ENCODE measurements at places on chromosomes 2 and 18. TPM values are rescaled to one million over a fixed set of nuclear protein-coding genes. Genes with fewer than 3 reads are reported as not detected.

DNA sequence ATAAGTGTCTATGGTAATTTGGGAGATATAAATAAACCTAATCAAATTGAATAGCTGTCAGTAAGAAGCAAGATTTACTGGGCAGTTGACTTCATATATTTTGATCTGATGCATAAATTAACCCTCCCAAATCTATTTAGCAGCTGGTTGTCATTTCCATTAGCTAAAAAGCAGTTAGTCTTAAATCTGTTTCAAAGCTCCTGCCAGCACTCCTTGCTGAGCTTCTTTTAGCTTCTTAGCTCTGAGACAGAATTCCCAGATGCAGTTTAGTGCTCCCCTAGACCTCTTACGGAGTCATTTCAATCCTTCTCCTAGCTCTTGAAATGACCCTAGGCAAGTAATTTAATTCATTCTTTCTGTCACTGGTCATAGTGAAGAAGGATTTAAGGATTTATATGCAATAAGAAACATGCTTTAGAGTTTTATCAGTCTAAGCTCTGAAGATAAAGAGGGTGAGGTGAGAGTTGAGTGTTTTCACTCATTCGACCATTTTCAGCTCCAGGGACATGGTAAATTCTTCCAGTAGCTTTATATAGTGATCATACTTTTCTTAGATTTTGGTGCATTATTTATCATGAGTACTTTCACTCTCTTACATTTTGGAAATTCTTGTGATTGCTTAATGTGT is 98.9 kb downstream of the PHLPP1 start:
- no peak for DNase-seq

DNA sequence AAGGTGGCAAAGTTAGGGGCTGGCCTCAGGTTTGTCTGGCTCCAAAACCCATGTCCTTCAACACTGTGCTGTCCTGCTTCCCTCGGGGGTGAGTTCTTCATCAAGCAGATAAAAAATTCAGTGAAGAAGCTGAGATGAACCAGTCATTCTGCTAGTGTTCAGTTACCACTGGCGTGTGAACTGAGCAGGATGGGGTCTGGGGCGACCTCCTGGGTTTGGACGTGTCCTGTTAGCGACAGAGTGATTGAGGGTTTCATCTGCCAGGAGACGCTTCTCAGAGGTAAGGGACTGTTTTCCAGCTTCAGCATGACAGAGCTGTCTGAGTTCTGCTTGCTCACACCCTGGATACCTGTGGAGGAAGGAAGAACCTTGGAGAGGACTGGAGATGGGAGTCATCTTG is 14.6 kb downstream of the CEP68 start:
- no peak for DNase-seq

DNA sequence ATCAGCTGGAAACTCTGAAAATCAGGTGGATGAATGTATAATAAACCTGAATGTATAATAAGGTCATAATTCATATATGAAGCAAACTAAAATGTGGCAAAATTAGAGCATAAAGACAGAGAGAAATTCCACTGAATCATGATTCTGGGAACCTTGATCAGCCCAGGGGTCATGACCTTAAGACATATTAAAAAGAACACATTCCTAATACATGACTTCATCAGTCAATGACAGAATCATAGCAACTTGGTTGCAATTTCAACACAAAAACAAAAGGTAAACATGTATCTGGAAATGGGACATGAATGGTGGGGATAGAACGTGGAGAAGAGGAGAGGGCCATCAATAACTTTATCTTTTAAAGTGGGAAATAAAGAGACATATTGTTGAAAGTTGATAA is 17.6 kb downstream of the AFF3 start:
- DNase-seq, result no peak

The ESCO1 gene
- 22.8 TPM for total RNA-seq

DNA sequence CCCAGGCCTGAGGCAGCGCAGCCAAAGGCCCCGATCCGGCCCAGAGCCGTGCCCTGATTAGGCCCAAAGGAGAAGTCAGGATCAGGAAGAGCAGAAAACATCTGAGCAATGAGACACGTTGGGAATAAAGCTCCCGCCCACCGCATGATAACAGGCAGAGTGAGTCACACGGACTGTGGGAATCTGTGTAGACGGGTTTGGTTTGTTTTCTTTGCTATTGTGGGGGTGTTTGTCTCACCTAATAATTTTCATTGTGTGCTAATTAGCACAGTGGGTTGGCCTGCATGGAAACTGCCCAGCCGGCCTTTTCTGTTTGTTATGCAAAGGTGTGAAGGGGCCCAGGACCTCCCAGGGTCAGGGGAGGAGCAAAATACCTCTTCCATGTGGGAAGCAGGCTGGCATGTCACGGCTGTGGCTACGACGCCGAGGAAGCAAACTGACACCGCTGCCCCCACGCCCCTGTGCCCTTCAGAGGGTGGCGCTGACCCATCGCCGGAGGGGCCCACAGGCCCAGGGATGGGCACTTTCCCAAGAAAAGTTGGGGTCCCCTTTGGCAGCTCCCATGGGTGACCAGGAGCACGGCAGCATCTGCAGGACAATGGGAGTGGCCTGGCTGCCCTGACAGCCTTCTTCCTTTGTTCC is 68.4 kb upstream of the CTDP1 start:
- no peak for DNase-seq

DNA sequence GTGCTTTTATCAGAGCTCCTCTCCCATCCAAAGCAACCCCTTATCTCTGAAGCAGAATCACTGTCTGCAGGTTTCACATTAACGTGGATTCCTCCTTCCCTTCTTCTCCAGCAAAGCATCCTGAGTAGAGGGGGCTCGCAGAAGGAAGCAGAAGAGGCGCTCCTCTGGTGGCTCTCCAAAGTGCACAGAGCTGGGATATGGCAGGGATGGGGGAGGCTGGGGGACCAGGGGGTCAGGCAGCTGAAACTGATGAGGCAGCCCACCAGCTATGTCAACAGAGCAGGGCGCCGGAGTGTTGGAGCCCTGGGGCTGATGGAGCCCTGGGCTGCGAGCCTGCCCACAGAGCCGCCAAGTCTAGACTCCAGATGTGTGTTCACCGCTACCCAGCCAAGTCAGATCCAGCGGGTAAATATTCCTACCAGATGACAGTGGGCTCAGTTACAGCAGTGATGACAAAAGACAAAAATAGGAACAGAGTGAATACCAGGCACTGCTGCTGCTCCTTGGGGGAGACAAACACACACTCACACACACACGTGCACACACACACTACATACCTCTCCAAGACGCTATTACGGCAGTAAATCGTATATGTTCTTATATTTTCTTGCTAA is 678.3 kb upstream of the ID2 start:
- no peak for DNase-seq

DNA sequence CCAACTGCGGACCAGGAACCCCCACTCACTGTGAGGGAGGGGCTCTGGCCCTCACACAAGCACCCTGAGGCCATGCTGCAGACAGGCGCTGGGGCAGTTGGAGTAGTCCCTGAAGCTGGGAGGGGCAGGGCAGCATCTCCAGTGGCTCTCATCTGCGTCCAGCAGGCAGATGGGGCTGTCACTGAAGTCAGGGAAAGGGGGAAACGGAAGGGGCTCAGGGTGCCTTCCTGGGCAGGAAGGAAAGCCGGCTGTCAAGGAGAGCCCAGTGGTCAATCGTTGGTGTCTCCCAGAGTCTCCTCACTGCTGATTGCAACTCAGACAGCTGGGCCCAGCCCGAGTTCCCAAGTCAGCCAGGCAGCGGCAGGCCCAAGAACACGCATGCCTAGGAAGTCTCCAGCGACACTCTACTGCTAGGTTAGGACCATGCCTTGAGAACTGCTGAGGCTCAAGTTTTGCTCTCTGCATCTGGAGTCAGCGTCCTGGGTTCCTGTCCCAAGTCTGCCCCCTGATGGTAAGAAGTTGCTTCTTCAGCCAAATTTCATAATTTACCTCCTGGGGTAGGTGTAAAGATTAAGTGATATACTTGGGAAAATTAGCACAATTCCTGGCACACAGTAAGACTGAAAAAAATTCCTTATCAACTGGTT is 27.4 kb upstream of the NMUR1 start:
- peak; percentile 21 for DNase-seq

DNA sequence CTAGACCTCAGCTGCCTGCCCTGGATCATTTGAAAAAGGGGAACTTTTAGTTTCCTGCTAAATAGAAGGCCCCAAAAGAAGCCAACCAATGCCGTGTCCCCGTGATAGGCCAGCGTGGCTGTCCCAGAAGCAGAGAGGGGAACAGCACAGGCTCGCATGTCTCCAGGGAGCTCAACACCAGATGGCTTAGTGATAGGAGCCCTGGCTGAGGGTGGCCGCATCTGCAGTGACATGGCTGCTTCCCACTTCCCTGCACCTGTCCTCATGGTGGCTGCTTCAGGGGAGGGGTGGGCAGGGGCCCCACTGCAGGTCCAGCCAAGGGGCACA is 79.6 kb downstream of the MBP start:
- no peak for DNase-seq

GRCh38 chr2:172742931-172743540 is 7.4 kb downstream of the RAPGEF4 start:
- no peak for DNase-seq

GRCh38 chr18:64888956-64889355 is 740.1 kb upstream of the LINC00305 start:
- no peak for DNase-seq

GRCh38 chr2:7691961-7692656 is 774.9 kb downstream of the RNF144A start:
- no peak for DNase-seq

DNA sequence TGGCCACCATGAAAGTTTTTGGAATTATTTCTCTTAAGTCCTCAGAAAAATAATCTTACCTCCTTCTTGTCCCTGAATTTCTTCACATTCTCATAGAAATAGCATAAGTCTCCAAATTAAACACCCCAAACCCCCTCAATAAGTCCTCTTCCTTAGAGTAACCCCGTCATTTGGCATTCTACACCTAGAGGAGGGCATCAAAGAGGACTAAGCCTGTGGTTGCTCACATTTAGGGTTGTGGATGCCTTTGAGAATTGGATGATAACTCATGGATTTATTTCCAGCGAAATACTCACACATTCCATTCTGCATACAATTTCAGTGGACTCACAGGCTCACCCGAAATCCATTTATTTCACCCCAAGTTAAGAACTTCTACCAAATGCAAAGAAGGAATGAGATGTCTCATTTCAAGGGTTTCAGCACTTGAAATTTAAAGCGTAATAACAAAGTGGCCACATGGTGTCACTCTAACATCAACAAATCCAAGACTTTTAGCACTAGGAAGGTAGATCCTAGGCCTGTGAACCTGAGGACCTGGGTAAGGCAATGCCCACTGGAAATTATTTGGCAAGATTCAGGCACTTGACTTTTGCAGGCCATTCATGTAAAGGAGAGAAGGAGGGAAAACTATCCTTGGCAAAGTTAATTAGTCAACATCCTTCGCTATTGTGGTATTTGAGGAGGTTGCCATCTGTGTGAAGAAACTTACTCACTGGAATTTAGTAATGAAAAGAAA is 24.6 kb downstream of the DYTN start:
- peak; percentile 24 for DNase-seq

GRCh38 chr2:80545420-80546210 is 241.1 kb upstream of the LRRTM1 start:
- no peak for DNase-seq

GRCh38 chr2:161881465-161881864 is 192.6 kb downstream of the DPP4 start:
- no peak for DNase-seq

The HSBP1L1 gene
- 7.0 TPM for total RNA-seq

- peak; percentile 24 for DNase-seq
Observed at GRCh38 chr2:25981596-25982272, 563 bp downstream of the KIF3C start.

The SERPINB3 gene
- total RNA-seq, result not detected

GRCh38 chr2:233091595-233092375 is 31.6 kb downstream of the INPP5D start:
- DNase-seq, result no peak

DNA sequence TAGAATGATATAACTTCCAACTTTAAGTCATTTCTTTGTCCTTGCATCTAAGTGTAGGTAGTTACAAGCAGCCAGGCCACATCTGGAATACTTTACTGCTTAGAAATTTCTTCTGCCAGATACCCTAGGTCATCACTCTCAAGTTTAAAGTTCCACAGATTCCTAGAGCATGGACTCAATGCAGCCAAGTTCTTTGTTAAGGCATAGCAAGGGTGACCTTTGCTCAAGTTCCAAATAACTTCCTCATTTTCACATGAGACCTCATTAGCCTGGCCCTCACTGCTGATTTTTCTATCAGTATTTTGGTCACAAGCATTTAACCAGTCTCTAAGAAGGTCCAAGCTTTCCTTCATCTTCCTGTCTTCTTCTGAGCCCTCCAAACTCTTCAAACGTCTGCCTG is 7.8 kb upstream of the UGT1A9 start:
- no peak for DNase-seq

GRCh38 chr2:234450431-234451124 is 46.3 kb downstream of the ARL4C start:
- DNase-seq, result no peak

The GLI2 gene
- 2.3 TPM for total RNA-seq

- DNase-seq, result no peak
Observed at GRCh38 chr2:136126021-136126420, 8.1 kb upstream of the CXCR4 start.

GRCh38 chr2:10752236-10752635 is 30.8 kb downstream of the ATP6V1C2 start:
- no peak for DNase-seq

- DNase-seq, result no peak
Observed at GRCh38 chr2:45895241-45895861, 243.9 kb downstream of the PRKCE start.

DNA sequence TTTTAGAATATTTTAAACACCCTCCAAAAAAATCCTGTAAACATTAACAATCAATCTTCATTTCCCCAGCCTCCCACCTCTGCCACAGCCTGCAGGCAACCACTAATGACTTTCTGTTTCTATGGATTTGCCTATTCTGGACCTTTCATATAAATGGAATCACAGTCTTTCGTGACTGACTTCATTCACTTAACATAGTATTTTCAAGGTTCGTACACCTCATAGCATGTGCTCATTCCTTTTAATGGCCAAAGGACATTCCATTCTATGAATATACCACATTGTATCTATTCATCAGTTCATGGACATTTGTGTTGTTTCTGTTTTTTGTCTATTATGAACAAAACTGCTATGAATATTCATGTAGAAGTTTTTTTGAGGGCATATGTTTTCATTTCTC is 48.5 kb downstream of the NAT8 start:
- no peak for DNase-seq

The TBR1 gene
- total RNA-seq, result not detected

- DNase-seq, result no peak
Observed at GRCh38 chr18:26103579-26103978, 13.2 kb upstream of the SS18 start.

DNA sequence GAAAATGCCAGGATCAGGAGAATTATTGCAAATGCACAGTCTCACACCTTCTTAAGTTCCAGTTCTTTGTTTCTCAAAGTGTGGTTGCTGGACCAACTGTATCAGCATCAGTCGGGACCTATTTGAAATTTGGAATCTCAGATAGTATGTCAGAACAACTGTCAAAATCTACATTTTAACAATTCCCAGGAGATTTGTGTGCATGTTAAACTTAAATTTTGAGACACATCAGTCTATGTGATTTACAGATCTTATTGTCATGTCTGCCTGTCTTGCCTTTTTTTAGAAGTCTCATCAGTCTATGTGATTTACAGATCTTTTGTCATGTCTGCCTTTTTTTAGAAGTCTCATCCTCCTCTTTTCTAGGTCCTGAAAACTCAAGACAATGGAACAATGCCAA is 243.6 kb upstream of the MEIS1 start:
- DNase-seq, result no peak

- DNase-seq, result no peak
Observed at GRCh38 chr2:176599796-176600485, 330.7 kb downstream of the MTX2 start.

All from progenitor cell of endocrine pancreas (in vitro differentiated cells).